ENCODE measurements at places on chromosomes 2 and 18.

GRCh38 chr2:12430407-12431133 lies 286.2 kb upstream of the TRIB2 start:
- DNase-seq, result peak; percentile 62

DNA sequence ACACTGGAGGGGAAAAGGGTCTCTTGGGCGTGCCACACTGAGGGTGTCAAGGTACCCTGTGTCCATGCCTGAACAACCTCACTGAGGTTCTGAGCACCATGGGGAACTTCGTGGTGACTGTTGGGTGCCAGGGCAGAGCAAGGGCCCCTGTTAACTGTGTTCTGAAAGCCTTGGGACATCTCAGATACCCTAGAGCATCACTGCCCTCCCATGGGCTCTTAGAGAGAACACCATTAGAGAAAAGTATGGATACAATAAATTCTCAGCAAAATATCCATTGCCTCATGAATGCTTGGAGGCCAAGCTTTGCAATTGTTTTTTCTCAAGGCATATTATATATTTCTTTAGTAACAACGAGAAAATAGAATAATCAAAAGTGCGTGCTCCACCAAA lies 488.5 kb upstream of the NRP2 start:
- no peak for DNase-seq

DNA sequence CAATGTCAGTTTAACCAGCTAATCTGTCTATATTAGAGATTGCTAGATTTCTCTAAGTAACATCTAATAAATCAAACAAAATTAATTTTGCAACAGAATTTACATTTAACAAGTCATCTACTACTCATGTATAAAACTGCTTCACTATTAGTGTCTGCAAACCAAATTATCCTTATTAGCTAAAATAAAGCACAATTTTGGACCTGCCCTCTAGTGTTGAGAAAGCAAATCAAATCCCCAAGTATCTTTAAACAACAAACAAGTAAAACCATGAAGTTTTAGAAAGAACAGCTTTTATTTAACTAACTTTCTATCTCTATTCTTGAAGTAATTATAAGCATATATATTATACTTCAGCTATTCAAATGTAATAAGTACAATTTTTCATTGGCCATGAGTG lies 113.1 kb upstream of the SP3 start:
- DNase-seq, result no peak

DNA sequence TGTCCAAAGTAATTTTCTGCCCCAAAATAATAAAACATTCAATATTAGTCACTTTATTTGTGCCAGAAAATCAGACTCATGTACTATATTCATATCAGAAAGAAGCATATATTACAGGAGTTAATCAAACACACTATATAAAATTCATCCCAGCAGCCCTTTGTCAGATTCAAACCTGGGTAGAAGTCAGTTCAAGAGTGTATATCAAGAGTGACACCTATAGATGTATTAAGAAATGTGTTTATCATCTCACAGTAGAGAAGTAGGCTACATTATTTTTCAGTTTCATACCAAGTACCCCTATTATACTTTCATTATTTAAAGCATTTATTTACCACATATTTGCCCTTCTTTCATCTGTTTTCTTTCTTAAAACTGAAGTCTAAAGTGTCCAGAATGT lies 193.2 kb upstream of the DDX18 start:
- DNase-seq, result no peak

GRCh38 chr2:150485871-150486538 lies 1.5 kb downstream of the RND3 start:
- no peak for DNase-seq

DNA sequence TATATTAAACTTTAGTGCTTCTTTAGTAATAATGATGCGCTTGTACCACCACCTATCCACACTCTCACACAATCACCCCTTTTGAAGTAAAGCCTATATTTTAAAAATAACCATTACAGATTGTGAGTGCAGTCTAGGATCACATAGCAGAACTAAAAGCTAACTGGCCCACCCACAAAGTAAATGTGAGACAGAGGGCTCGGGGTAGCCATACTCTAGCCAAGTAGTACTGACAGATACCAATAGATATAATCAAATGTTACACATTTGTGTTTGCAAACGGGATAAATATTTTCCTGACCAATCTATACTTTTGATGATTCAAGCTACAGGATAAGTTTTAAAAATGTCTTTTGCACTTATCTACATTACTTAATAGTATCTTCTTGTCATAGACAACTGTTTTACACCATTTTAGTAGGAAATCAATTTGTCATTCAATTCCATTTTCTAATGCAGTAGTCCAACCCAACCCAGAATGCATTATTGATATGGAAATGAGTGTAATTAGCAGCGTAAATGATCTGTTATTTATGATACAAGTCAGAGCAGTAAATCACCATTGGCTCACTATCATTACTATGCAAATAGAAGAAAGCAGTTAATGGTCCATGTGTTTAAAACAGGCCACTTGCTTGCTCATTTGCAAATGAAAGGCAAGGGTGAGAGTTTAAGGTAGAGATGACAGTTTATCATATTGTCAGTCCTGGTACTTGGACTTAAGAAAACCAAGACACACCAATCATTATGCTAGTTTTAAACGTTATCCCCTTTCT lies 111.8 kb downstream of the ERBB4 start:
- no peak for DNase-seq

DNA sequence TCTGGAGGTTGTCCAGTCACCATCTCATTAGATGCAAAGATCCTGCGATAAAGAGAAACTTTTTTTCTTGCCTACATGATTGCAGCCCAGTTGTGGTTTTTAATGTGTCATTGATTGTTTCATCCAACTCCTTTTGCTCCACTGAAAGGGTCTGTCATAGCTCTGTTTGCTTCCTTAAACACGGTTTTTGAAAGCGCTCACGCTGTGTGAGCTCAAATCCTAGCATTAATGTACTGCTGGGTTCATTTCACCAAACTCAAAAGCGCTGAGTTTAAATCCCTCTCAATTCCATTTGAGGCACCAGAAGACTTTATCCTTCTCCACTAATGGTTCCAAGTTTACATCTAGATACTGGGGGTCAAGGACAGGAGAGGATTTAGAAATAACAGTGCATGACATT lies 53.6 kb downstream of the CDK15 start:
- DNase-seq, result no peak

DNA sequence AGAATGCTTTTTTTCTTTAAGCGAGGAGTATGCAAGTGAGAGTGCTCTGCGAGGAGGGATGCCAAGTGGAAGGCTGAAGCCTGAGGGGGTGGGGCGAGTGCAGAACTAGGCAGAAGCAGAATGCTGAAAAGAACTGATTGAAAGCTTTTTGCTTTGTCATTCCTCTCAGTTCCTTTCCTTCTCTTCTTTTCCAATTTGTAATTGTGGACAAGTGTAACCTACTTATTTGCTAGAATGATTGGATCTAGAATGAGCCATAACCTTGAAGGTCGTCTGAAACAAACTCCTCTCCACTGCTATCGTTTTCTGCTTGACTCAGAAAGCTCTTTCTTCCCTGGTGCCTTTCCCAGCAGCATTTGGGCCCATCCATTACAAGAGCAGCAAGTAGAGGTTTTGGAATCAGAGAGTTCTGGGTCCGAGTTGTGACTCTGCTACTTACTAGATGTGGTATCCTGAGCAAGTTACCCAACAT lies 115.3 kb downstream of the METTL8 start:
- DNase-seq, result no peak

DNA sequence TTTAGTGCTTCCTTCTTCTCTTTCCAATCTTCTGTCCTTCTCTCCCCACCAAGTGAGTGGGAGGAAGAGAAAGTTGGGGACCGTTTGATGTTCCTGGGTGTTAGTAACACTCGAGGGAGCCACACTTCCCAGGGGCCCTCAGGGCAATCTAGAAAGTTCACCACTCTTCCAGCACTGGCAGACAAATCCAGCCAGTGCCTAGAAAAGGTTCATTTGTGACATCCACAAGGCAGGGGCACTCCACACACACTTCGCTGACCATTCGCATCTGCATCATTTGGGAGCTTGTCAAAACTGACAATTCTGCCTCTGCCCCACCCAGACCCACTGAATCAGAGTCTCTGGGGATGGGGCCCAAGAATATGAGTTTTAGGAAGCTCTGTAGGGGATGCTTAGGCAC lies 86.8 kb upstream of the ST3GAL5 start:
- DNase-seq, result no peak

DNA sequence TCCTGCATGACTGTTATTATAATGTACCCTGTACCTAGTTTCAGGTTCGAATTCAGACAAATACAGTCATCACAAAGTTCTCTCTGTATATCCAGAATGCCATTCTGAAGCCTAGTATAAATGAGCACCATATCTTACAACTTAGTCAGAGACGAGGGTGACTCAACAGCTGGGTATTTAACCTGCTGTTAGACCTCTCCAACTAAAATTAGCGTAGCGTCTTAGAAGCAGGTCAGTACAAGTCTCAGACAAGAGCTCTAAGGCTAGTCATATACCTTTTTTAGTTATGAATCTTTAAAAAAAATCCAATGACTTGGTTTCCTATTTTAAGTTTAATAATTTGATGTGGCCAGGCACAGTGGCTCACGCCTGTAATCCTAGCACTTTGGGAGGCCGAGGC lies 74.1 kb downstream of the CABYR start:
- no peak for DNase-seq

DNA sequence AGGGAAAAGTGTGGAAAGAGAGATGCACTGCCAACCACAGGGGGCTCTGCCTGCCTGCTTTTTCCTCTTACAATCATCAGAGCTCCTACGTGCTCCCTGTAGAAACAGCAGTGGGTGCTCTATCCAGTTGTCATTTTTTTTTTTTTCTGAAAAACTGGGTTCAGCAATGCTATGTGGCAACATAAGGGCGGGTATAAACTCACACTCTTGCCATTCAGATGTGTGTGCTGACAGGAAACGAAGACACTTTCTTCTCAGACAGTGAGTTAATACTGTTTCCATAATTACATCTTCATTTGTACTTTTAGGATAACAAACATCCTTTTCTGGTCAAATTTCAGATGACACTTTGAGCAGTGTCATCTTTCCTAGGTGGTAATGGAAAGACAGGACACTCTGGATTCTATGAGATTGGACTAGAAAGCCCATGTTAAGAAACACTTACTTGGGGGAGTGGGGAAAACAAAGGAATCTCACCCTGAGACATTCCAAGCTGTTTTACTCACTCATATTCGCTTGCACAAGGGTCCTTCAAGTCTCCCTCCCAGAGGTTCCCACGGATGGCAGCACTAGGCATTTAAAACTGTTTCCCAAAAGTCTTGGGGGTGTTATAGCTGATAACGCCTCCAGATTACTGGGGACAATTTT lies 41.3 kb downstream of the CCDC93 start:
- no peak for DNase-seq

DNA sequence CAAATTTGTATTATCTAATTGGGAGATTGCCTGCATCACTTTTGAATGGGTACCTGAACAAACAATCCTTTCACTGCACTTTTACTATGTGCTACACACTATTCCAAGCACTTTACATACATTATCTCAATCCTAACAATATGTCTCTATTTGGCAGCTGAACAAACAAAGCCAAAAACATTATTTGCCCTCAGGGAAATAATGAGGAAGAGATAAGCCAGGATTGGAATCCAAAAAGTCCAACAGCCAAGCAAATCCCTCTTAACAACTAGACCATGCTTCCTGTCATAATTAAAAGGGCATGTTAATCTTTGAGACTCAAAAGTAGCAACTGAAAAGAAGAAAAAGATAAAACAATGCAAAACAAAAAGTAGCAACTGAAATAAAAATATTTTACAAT lies 32.1 kb downstream of the RPRD1A start:
- DNase-seq, result no peak

DNA sequence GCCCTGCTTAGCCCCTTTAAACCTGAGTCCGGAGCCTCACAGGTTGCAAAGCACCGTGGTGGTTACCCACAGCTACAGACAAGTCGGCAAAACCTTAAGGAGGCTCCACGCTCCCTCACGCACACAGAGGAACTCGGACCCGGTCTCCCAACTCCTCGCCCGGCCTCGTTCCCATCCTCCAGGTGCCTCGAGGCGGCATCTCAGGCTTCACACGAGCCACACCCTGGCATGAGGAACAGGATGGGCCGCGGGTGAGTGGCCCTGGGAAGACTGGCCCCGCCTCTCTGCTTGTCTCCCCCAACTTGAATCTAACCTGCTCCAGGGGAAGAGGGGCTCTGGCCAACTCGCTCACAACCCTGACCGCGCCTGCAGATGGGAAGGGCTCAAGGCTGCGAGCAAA lies 97.4 kb downstream of the EIPR1 start:
- DNase-seq, result no peak

DNA sequence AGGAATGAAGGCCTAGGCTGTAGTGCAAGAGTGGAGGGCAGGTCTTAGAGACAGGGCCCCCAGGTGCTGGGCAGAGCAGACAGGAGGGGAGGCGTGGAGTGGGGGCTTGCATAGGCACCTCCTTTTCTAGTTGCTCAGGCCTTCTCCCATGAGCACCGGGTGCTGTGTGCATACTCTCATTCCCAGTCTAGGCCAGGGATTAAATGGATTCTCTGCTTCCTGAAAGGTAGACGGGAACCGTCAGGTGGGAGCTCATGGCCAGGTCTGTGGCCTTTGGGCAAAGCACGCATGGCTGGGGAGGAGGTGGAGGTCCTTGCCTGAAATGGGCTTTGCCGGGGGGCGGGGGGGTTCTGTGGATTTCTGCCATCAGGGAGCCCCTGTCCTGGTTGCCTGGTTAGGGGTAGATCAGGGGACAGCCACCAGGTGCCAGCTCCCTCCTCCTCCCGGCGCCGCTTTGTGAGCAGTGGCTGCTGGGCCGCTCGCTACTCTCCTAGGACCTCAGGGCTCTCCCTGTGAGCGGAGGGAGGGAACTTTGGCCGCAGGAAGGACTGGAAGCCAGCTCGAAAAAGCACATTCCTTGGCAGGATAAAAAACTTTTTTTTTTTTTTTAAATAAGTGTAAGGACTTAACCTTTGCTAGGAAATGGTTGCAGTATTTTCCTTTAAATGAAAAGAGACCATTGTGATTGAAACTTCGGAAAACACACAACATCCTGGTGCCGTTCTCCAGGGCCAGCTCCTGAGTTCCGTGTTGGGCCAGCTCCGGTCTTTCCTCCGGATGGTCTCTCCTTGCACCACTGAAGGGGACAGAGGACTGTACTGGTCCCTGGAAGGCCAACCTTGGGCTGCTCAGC lies 82.8 kb upstream of the HAAO start:
- no peak for DNase-seq

GRCh38 chr2:106034325-106034724 lies 159.8 kb downstream of the UXS1 start:
- no peak for DNase-seq

- DNase-seq, result no peak
Measured at GRCh38 chr2:53630026-53630606, 137.5 kb upstream of the CHAC2 start.

DNA sequence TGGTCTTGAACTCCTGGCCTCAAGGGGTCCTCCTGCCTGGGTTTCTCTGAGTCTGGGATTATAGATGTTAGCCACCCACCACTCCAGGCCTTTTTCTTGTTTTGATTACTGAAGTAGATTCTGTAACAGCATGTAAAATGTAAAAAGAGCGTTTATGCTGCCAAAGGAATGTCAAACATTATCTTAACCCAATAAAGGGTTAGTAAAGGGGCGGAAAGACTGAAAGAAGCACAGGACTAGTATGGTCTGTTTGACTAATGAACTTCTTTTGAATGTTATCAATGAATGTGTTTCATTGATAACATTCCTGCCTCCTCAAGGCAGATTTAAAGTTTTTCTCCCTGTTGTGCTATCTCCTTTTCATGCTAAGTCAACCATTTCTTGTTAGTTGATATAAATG lies 29.4 kb downstream of the GPD2 start:
- DNase-seq, result no peak

Data from CD4-positive, CD25-positive, alpha-beta regulatory T cell (primary cell).